ENCODE measurements at places on chromosomes 1 and 21.

- DNase-seq, result no peak
Measured at GRCh38 chr1:210377731-210378333, 49.1 kb downstream of the HHAT start.

DNA sequence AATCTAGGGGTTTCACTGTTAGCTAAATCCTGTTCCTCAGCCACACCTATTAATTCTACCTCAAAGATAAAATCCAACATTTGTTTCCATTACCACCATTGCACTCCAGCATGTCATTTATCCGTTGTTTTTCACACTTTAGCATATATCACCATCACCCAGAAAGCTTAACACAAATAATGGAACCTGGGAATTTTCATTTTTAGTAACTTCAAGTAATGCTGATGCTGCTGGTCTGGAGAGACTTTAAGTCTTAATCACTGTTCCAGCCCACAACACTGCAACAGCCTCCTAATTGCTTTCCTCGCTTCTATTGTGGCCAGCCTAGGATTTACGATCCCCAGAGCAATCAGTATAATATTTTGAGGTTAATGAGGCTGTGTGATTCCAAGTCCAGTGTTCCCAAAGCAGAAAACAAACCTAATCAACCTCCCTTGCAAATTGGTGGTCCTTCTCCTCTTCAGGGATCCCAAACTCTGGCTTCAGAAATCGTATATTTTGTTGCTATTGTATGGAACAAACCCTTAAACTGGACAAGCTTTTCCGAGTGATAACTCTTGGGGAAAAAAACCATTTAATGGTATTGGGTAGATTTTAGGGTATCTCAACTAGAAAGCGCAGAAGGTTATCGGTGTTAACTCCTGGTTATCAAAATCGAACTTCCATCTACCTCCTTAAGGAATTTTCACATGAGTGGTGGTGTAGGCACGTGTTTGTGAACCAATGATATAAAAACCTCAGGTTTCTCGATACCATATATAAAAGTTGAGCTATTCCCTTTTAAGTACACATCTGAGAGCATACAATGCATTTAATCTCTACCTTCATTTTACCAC, 50.0 kb upstream of the BOLA1 start:
- no peak for DNase-seq

- no peak for DNase-seq
Measured at GRCh38 chr1:216045400-216045799, 377.8 kb downstream of the USH2A start.

DNA sequence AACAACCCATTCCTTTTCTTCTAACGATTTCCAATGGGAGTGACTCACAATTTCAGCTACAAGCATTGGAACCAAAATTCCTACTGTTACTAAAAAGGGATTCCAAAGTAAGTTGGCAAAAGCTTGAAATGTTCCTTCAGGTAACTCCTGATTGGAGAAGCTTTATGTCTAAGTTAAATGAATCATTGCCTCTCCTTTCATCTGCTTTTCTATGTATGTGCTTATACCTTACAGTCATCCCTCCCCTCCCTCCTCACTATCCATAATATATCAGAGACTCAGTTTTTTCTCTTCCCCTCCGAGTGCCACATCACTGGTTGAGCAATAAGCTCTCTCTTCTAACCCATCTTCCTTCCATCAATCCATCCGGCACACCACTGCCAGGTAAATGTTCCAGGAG, 86.8 kb downstream of the TIAM1 start:
- no peak for DNase-seq

DNA sequence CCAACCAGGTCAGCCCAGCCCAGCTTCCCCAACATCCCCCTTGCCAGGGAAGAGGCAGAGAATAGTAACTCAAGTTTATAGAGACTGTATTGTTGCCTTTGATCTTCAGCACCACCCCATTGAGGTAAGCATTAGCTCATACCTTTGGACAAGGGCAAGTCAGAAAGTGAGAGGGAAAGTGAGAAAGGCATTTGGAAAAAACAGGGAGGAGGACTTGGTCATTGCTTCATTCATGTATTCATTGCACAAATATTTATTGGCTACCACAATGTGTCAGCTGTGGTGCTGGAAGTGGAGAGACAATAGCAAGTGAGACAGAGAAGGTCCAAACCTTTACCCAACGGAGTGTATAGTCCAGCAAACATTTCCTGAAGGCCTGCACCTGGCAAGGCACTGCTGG, 561.2 kb downstream of the KIF26B start:
- DNase-seq, result no peak

DNA sequence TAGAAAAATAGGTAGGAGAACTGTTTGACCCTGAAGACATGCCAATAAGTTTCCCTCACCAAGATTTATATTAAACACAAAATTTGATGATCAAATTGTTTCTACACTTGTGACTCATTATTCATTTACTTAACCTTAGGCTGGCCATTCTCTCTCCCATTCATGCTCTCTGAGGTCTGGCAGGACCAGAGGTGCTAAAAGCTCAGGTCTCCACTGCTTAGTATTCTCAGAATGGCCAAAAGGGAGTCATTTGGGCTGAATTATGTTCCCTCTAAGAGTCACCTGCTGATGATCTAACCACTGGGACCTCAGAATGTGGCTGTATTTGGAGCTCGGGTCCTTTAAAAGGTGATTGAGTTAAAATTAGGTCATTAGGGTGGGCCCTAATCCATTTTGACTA, 47.1 kb upstream of the ATP1B1 start:
- DNase-seq, result no peak

DNA sequence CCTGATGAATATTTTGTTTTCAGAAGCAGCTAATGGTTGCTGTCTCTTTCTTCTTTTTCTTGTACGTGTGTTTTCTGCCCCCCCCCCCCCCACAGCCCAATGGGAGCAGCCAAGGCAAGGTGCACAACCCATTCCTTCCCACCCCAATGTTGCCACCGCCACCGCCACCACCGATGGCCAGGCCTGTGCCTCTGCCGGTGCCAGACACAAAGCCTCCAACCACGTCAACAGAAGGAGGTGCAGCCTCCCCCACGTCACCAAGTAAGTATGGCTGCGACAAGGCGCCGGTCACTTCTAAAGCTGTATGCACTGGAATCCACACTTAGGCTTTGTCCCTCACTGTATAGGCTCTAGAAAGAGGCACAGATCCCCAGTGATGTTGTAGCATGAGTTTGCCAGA, 318.5 kb downstream of the TM2D1 start:
- no peak for DNase-seq

DNA sequence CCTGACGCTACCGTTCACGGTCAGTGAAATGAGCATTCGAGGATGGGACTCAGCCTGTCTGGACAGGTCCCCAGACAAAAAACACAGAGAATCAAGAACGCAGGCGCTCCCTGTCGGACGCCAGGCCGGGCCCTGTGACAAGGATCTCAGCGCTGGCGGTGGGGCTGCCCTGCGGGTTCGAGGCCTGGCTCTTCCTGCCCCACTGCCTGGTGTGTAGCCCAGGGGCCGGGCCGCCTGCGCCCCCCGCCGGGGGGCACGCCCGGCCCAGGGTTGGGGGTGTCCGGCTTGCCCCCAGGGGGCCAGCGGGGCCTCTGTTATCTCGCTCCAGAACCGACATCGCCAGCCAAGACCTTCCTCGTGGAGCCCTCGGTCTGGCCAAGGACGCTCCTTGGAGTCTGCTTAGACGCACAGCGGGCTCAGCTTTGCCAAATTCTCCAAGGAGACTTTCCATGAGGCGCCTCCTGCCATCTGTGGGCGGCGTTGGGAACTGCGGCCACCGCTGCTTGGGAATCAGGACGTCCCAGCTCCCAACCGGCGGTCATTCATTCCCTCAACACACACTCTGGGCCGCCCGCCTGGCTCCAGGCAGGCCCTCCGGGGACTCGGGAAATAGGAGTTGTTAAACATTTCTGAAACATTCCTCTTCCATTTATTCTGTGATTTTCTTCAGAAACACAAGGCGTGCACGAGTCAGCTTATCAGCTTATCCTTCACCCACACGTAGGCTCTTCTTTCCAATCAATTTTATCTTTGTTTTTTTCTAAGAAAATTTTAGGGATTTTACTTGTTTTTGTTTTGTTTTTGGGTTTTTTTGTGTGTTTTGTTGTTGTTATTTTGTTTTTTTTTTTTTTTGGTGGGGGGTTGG, 11.3 kb upstream of the RIPK4 start:
- DNase-seq, result peak; percentile 77

GRCh38 chr21:46189959-46190490, 5.8 kb upstream of the SPATC1L start:
- DNase-seq, result no peak

- no peak for DNase-seq
Measured at GRCh38 chr1:1282998-1283397, 2.8 kb downstream of the SCNN1D start.

DNA sequence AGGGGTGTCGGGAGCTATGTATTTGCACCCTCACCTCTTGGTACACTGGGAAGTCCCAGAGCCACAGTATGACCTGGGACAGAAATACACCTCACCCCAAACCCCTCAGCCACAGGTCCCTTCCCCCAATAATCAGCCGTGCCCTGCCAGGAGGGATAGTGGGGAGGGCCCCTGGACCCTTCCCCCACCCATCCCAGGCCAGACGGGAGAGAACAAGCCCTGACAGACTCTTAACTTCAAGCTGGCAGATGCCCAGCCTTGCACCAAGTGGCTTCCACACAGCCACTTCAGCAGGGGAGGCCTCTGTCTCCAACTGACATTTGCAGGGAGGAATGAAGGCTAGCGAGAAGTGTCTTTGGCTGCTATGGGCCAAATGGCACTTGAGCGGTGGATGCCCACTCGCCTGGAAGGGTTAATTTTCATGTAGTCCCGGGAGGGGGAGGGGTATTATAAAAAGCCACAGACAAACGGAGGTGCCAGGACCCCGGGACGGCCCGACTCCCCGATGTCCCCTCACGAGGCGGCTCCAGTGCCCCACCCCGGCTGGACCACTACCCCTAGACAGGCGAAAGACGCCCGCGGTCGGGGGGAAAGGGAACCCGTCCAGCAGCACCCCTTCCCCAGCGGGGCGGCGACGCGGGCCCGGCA, 495 bp downstream of the SYNC start:
- no peak for DNase-seq

DNA sequence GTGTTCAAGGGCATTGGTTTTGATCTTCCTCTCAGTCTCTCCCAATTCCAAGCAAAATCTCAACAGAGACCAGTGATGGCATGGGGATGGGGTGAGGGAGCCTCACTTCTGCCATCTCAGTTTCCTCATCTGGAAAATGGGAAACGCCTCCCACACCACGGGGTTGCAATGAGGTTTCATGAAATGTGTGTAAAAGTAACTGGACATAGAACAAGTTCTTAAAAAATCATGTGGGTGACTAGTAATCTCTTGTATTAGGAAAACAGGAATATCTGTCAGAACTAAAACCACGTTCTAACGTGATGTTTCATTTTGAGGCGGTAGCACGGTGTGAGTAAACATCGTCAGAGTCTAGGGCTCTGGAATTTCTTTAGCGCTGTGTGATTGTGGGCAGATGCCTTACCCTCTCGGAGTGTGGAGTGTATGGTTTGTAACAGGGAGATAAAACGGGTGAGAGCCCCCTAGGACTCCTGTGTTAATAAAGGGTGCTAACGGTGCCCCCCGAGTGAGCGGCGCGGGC, 55.5 kb upstream of the DNAJC6 start:
- DNase-seq, result no peak

- no peak for DNase-seq
Measured at GRCh38 chr1:185207980-185208602, 51.1 kb downstream of the SWT1 start.

GRCh38 chr21:33434770-33435360, 31.7 kb downstream of the IFNGR2 start:
- no peak for DNase-seq

- DNase-seq, result peak; percentile 36
Measured at GRCh38 chr1:116286541-116286971, 86.5 kb upstream of the ATP1A1 start.

DNA sequence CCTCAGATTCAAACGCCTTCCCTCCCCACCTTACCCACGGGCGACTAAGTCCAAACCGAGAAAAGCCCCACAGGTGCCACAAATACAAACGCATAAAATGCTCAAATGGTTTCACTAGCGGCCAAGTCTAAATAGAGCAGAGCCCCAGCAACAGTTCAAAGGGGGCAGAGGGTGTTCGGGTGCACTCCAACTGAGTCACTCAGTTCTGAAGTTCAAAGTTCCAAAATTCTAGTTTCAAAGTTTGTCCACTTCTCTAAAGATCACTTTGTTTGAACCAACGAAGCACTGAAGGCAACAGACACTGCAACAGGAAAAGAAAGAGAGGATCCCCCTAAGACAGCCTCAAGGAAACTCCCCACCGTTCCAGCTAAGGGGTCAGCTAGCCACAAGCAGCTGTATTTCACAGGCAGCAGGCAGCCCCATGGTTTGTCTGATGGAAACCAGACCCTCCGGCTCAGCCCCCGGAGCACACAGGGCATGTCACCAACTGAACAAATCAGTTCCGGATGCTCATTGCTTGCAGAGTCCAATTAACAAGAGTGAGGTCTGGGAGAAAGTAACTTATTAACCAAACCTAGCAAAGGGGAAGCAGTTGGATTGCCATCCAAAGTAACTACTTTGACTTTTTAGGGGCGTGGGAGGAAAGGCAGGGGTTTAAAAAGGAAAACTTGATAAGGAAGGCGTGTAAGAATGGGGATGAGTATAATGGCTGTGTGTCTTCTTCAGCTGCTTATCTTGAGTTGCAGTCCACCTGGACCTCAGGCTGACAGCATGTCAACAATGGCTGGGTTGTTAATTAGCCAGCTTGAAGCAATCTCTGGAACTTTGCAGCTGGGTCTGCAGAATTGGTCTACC, 1423.9 kb upstream of the PRMT6 start:
- DNase-seq, result peak; percentile 91

DNA sequence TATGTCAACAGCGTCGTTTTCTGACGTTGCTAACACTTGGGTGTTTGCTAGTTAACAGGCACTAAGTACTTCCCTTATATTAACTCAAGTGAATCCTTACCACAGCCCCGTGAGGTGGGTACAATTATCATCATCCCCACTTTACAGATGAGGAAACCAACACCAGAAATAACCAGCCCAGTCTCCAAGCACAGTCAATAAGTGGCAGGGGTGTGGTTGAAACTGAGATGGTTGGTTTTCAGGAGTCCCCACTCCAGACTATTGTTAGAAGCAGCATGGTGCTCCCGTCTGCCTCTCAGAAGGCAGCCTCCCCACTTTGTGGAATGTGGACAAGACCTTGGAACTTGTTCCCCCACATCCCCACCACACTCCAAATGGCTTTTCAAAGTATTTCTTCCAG, 45.7 kb upstream of the ACOT11 start:
- no peak for DNase-seq

DNA sequence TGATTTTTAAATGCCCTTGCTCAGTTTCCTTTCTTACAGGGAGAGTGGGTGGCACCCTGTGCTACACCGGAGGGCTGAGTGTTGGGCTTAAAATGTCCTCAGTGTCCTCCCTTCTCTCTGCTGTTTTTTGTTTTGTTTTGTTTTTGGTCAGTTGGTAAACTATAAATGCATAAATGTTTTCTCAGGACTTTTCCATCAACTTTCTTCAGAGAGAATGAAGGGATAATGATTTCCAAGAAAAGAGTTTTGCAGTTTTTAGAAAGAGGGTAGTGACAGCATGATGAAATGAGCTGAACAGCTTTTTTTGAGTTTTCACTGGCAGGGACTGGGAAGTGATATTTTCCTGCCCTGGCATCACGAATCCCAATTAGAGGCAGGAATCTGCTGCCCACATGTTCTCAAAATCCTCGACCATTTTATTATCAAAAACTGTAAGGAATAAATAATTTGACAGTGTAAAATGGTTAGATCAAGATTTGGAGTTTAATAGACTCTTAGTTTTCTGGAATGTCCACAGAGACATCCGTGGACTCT, 15.2 kb downstream of the LAMC1 start:
- DNase-seq, result no peak
